ACHN (cell line): ENCODE measurements at places on chromosomes 1 and 21.

DNA sequence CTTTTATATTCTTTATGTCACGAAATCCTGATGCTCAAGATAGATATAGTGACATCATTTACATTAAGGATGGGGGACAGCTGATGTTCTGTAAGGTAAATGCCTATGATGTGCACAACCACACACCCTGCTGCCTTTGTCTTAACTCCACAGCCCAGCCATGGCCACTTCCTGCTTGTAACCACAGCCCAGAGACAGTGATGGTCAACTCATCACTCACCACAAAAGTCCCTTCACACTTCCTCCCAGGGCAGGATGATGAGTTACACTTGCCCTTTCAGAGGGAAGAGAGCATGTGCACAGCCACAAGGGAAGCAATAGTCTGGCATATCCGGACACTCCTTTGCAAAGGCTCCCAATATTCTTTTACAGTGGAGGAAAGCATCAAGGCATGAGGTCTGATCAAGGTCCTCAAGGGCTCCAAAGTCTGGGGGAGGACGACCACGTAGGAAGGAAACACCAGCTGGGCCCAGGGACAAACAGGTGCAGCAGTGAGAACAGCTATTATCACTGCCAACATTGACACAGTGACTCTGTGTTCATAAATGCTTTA lies 53.8 kb downstream of the PLPP3 start:
- DNase-seq: no peak

DNA sequence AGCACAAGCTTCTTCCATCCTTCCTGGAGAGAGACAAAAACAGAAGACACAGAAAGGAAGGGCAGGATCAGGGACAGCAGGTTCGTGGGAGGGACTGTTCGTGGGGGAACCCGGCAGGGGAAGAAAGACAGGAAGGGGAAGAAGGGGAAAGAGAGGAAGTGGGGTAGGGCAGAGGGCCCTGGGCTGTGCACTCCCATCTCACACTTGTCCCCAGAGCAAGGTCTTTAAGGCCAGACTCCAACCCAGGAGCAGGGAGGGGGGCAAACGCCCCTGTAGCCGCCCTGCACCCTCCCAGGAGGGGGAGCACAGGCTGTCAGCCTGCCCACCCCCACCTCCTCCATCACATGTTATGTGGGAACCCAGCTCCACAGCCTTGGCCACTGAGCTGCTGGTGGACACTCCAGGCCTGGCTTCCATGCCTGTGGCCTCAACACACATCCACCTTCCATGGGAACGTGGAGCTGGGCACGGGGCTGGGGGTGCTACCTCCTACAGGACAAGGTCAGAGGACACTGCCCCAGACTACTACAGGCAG lies 9.3 kb downstream of the SLC19A1 start:
- DNase-seq: no peak

DNA sequence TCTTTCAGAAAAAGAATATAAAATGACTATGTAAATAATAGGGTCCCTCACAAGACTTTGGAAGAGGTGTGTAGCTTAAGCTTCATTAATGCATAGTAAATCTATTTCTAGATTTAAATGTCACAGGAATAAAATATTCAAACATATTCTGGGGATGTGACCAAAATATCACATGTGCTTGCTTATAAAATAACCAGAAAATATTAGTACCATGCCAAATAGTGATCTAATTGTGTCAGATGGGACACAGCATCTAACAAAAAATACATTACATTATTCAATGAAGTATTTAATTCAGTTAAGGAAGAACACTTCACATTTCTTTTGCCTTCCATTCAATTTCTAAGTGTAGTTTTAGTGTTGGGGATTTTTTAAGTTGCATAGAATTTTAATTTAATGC lies 179.5 kb downstream of the LRRC40 start:
- DNase-seq: no peak

GRCh38 chr1:92709738-92710137 lies 75.2 kb downstream of the EVI5 start:
- DNase-seq: peak; percentile 37

GRCh38 chr1:22295856-22296255 lies 153.0 kb upstream of the WNT4 start:
- no peak for DNase-seq

- DNase-seq: no peak
Observed at GRCh38 chr21:38561613-38562581, 63.6 kb upstream of the ERG start.

GRCh38 chr21:31258073-31258472 lies 86.0 kb downstream of the TIAM1 start:
- DNase-seq: no peak
